ENCODE measurements at places on chromosomes 4 and X.

- no peak for DNase-seq
Measured at GRCh38 chrX:22952010-22952409, 47.8 kb upstream of the DDX53 start.

GRCh38 chrX:154384284-154384892, 5.3 kb downstream of the EMD start:
- no peak for DNase-seq

DNA sequence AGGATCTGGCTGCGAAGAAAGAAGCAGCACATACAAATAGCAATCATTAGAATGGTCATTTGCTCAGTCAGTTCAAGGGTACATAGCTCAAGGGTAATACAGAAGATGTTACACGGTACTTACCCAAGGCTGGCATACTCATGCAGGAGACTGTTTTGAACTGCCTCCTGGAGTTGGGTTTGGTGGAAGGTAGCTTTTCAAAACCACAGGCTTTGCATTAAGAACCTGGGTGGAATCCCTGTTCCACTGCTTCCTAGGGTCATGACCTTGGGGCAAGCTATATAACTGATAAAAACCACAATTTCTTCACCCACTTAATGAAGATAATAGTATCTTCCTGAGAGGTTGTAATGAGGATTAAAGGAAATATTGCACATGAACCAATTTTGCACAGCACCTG, 36.5 kb downstream of the TBC1D9 start:
- DNase-seq, result no peak

DNA sequence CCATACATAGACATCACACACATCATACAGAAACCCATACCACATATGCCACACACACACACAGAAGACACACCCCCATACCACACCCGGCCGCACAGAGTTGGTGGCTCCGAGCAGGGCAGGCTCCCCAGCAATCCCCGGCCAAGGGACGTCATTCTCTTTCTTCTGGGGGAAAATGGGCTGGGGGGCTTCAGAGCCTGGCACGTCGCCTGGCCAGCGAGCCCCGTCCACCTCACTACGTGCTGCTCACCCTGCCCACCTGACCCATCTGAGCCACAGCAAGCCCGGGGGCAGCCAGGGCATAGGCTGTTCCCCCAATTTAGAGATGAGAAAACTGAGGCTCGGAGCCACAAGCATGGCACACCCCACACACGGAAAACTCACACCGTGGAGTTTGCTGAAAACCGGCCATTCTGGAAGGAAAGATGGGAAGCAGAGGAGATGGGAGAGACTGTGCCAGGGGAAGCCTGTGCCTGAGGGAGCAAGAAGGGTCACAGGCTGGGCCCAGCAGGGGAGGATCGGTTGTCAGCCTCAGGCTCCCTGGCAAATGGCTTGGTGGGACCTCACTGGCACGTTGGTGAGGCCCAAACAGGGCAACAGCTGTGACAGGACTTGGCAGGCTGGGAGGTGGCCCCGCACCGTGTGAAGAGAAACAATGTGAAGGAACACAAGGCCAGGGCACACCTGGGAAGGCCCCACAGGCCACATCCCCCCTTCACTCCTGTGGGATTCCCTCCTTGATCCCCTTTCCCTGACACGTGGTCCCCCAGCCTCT, 73.2 kb downstream of the JAKMIP1 start:
- DNase-seq, result no peak

- DNase-seq, result peak; percentile 60
Measured at GRCh38 chr4:48779095-48779997, 733 bp downstream of the FRYL start.

DNA sequence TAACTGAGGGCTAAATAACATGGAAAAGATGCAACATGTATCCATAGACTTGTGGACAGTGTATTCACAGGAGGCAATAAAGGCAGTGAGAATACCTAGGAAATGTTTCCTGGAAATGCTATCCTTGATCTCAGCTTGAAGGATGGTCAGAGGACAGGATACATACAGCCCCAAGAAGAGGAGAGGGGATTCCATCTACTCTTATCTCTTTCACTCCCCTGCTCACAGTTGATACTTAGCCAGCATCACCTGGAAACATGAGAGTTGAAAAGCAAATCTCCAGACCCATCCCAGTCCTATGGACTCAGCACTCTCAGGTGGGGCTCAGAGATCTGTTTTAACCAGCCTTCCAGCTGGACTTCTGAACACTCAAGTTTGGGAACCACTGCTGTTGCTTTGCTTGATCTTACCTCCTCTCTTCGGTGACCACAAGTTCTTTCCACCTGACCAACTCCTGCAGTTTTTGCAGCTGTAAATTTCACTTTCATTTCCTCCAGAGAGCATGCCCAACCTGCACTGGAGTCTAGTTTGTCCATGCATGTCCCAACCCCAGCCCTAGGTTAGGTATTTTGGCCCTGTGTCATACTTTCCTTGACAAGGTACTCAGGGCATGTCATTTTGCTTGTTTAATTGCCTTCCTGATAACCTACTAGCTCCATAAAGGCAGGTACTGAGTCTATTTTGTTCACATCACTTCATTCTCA, 10.4 kb downstream of the RELL1 start:
- no peak for DNase-seq

GRCh38 chr4:8464381-8464780, 23.8 kb downstream of the TRMT44 start:
- no peak for DNase-seq

DNA sequence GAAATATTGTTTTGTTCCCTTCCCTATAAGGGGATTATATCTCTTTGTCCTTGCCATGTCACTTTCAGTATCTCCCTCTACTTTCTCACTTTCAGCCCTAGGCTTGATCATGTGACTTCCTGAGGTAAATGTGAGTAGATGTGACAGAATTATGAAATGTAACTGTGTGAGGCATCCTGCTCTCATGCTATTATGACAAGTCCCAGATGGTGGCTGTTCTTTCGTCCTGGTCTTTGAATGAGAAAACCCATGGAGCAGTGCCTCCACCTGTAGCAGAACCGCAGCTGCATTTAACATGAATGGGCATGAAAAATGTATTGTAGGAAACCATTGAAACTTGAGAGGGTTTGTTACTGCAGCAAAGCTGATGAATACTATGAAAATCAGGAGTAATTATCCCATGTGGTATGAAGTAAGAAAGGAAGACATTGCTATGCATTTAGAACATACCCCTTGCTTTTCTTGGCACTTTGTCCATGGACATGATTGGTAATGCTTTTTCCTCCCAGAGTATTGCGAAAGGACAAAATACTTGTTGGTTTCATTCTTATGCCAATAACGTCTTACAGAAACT, 202.2 kb upstream of the GPRIN3 start:
- DNase-seq, result no peak

DNA sequence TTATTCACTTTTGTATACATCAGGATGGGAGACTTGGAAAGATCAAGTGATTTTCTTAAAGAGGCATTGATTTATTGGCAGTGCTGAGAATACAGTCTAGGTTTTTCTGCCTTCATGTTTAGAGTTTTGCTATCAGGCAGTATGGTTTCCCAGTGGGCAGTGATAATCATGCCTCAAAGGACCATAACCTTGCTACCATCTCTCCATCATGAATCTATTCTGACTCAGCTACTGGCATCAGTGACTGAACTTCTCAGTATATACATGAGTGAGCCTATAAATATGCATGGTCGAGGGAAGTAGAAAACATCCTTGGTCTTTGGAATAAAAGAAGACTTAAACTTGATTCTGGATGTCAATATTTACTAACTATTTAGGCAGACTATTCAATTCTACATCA, 562.0 kb upstream of the AADAT start:
- DNase-seq, result no peak

- DNase-seq, result no peak
Measured at GRCh38 chr4:1039493-1040343, 28.3 kb downstream of the FGFRL1 start.

- DNase-seq, result no peak
Measured at GRCh38 chrX:16868920-16869319, 1.2 kb downstream of the RBBP7 start.

DNA sequence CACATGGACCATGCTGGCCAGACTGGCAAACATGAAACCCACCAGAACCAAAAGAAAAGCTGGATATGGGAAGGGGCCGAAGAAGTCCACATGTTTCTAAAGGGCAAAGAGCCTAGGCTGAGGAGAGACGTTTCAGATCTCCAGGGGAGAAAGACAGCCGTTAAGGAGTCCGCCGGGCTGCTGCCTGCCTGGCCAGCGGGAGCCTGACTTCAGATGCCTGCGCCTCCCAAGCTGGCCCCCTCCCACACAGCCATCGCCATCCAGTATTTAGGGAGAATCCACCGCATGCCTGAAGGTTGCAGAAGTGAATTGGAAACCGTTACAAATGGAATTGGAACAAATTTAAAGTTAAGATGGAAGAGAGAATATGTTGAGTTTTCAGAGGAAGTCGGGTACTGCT, 2.9 kb downstream of the TBL1X start:
- DNase-seq, result no peak

DNA sequence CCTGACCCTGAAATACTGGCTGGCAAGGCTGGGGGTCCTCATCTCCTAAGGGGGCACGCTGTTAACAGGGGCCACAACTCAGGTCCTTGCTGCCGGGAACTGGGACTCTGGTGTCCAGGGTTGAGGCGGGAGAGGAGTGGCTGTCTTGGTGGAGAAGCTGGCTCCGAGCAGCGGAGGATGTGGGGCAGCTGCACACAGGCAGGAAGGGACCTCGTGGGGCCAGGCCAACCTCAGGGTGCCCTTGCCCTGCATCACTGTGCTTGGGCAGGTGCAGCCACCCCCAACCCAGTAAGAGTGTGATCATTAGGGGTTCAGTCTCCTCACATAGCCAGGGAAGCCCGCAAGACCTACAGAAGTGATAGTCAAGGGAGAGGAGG, 12.6 kb upstream of the PDE6B start:
- no peak for DNase-seq

- no peak for DNase-seq
Measured at GRCh38 chrX:45850775-45851433, 650.2 kb upstream of the DIPK2B start.

- DNase-seq, result no peak
Measured at GRCh38 chr4:160847228-160847627, 1316.6 kb downstream of the FSTL5 start.

- no peak for DNase-seq
Measured at GRCh38 chrX:27917713-27918500, 63.3 kb downstream of the DCAF8L1 start.

DNA sequence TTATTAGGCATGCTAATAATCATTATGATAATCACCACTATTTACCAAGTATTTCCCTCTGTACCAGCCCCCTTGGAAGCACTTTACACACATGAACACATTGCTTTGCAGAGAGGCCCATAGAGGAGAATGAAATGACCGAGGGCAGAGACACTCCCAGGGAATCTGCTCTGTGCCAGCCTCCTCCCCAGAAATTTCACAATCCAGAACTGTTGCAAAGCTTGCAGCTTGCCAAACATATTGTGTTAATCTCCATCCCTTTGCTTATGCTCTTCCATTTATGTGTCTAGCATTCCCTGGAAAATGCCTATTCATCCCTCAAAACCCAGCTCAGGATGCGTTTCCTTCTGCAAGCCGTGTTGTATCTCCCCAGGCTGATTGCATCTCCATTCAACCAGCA, 37.8 kb downstream of the CYTL1 start:
- no peak for DNase-seq

GRCh38 chr4:166042510-166043055, 169.5 kb downstream of the TLL1 start:
- no peak for DNase-seq

DNA sequence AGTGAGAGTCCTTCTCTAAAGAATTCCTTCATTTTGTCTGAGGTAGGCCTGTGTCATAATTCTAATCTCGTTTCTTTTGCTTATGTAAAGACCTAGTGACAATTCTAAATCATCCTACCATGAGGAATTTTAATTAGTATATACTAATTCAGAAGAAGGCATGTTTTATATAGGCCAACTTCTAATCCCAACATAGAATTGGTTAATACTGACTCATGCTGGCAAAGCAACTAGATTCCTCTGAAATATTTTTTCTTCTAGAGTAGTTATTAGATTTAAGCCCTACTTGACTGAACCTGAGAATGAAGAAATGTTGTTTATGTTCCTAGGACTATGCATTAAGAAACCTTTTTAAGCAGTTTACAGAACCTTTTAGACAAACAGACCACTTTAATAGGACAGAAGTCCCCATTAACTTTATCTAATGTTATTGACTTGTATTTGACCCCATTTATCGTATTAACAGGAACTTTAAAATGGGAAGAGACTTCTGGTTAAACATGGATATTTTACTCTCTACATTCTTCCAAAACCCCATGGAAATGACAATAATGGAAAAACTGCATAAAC, 56.1 kb upstream of the EIF1AX start:
- DNase-seq, result no peak

- peak; percentile 45 for DNase-seq
Measured at GRCh38 chr4:129095811-129096454, at the start of gene C4orf33. C4orf33 (plus strand) TSS chr4:129096152; CDS start chr4:129102611, 6,459 bp downstream.

DNA sequence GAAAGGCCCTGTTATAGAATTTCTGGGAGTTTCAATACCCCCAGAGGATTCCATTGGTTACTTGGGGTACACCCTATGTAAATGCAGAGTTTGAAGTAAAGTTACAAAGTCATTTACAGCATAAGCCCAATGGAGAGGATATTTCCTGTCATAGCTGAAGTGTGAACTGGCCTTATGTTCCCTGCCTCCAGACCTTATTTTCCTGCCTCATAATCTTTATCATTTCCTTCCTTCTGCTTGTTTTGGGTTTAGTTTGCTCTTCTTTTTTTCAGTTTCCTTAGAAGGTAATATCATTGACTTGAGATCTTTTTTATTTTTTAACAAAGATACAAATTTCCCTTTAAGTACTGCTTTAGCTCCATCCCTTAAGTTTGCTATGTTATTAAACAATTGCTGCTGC, 85.4 kb downstream of the PPEF1 start:
- no peak for DNase-seq

GRCh38 chrX:101210630-101211029, 9.0 kb upstream of the DRP2 start:
- DNase-seq, result no peak

DNA sequence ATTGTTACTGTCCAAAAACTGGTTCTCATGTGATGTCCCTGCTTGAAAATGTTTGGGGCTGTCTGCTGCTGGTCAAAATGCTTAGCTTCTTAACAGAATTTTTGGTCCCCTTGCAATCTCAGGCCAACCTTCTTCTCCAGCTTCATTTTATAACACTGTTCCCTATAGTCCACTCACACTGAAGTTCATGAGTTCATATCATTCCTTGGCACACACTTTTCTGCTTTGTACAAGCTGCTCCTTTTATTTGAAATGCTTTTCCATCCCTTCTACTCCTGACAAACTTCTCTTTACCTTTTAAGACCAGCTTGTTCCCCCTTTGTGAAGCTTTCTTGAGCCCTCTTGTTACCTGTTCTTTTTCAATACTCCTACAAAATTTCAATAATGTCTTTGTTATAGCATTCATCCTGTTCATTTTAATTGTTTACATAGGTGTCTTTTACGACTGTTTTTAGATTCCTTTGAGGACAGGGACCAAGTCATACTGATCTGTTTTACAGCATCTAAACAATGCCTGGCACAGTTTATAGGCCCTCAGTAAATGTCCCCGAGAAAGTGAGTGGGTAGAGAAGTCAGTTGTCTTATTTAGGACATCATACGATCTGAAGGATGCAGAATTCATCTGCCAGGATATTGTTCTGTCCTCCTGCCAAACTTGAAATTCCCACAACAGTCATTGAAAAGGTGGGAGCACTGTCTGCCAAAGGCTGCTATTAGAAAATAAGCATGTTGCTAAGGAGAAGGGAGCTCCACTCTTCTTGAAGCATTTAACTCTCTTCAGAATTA, 134.4 kb upstream of the BMPR1B start:
- no peak for DNase-seq

Measured in central memory CD8-positive, alpha-beta T cell (primary cell).